RCC 7860 (cell line): ENCODE measurements at places on chromosomes 1 and 21.

GRCh38 chr1:41876576-41877445 lies 41.9 kb downstream of the HIVEP3 start:
- no peak for DNase-seq

GRCh38 chr1:151537112-151537511 lies 3.0 kb upstream of the TUFT1 start:
- DNase-seq, result peak; percentile 92

- DNase-seq, result no peak
These were observed 14.8 kb upstream of the NID1 start for GRCh38 chr1:236079703-236080102.

- no peak for DNase-seq
These were observed 233.9 kb downstream of the PTPRU start for GRCh38 chr1:29470087-29470787.

DNA sequence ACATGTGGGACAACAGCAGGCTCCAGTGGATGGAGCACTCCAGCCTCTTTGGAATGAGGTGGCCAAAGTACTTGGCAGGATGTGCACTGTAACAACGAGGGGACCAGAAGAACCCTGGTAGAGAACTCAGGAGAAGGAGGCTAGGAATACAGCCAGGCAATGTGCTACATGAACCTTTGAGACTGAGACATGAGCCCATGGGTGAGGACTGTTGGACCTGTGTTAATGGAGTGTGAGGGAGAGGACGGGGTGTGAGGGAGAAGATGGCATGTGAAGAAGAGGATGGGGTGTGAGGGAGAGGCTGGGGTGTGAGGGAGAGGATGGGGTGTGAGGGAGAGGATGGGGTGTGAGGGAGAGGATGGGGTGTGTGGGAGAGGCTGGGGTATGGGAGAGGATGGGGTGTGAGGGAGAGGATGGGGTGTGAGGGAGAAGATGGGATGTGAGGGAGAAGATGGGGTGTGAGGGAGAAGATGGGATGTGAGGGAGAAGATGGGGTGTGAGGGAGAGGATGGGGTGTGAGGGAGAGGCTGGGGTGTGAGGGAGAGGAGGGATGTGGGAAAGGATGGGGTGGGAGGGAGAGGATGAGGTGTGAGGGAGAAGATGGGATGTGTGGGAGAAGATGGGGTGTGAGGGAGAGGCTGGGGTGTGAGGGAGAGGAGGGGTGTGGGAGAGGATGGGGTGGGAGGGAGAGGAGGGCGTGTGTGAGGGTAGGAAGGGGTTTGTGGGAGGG lies 62.3 kb upstream of the ARTN start:
- DNase-seq, result no peak

DNA sequence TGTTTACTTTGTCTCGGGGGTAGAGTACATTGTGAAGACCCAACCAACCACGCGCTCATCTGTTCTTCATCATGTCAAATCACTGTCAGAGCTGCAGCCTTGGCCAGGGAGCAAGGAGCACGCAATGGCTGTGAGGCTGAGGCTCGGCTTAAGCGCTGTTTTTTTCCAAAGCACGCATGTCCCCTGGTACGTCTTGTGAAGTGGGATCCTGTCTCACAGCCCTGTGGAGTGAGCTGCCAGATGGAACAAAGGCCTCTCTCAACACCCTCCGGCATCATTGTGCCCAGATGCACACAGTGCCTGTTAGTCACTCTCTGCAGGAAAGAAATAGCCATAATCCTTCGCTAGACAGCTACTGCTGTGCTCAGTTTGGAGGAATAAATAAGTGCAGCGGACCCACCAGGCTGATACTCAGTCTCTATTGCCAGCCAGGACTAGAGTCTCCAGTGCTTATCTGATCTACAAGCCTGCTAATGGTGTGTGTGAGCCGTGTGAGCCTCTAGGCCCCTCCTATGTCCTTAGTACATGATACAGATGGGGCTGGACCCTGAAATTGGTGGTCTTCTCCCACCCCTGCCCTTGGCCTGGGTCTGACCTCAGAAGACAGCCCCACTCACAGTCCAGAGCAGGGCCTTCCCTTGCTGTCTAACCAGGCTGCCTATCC lies 91.3 kb upstream of the COA6 start:
- DNase-seq, result no peak

DNA sequence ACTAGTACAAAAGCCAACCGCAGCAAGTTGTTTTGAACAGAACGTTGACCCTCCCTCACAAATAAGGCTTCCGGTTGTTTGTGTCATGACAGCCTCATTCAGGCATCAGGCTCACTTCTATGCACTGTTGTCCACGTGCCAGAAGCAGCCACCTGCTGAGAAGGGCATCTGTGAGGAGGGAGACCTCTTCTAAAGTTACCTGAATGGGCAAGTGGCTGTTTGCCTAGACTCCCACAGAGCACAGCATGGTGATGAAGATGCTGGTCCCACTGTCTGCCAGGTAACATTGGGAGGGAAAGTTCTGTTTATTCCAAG lies 176.1 kb downstream of the CLIC6 start:
- DNase-seq, result no peak

- DNase-seq, result peak; percentile 54
These were observed 91.2 kb downstream of the SLC45A1 start for GRCh38 chr1:8409106-8409505.

DNA sequence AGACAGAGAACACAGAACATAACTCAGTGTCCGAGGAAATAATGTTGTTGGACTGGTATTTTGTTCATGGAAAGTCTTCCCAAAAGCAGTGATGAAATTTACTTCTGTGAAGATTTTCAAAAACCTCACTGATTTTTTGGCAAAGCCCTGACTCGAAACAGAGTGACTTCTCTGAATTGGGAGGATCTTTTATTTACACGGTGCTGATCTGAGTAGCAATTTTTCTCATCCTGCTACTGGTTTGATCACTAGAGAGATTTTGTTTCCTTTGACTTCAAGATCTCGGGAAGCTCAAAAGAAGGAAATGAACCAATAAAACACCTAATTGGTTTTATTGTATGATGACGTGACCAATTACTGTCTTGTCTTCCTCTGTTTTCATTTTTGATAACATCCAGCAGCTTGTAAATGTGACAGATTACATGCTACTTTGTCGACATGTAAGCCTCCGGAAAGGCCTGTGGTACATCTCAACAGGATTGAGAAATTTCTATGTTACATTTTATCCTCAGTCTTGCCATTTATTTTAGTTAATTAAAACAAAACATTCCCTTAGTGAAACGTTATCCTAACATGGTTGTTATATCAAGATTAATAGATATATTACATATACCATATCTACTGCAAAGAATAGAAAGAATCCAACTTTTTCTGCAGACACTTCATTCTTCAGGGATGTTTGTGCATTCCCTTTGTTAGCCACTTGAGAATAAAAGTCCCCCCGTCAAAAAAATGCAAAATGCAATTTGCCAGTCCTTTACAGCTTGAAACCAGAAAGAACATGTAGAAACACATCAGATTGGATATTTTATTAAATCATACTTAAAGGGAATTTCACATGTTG lies 42.8 kb upstream of the IFI44L start:
- no peak for DNase-seq

- no peak for DNase-seq
These were observed 10.0 kb upstream of the C8A start for GRCh38 chr1:56844545-56845136.

DNA sequence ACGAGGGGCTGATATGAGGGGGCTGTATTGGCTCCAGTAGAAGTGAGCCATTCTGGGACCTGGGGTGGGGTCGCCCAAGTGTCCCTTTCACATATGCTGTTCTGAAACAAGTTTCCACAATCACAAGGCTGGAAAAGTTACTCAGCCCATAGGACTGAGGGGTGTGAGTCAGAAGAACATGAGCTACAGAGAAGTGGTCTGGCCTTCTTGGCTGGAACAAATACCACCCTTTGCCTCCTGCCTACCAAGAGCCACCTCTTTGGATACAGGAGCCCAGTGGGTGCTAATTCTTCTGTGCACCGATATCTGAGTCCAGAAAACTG lies 42.4 kb downstream of the MEF2D start:
- peak; percentile 39 for DNase-seq
